Left renal cortex interstitium (tissue), 4 donors: ENCODE measurements at places on chromosomes 4 and X.

DNA sequence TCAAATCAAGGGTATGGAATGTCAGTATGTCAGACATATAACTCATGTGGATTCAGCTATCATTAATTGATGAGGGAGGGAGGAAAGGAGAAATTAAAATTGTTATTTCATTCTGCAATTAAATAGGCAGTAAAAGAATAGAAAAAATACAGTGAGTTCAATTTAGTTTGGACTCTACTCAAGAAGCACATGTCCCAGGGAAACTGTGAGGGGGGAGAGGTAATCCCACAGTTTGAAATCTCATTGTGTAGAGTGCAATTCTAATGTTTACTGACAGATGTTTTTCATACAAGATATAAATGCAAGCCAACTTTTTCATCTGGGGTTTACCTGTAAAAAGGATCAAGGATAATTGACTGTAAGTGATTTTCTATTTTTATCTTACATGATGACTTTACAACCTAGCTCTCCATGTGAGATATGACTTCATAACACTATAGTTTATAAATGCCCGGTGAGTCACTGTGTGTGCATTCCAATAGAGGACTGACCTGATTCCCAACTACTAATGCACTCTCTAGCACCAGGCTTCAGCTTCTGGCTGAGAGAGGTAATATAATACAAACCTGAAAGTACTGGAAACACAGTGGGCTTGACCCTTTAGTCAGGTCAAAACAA lies 35.2 kb upstream of the SCD5 start:
- no peak for DNase-seq

GRCh38 chr4:151830168-151830567 lies 69.4 kb upstream of the GATB start:
- no peak for DNase-seq

- DNase-seq: no peak
Measured at GRCh38 chr4:138005486-138005885, 236.7 kb downstream of the SLC7A11 start.

DNA sequence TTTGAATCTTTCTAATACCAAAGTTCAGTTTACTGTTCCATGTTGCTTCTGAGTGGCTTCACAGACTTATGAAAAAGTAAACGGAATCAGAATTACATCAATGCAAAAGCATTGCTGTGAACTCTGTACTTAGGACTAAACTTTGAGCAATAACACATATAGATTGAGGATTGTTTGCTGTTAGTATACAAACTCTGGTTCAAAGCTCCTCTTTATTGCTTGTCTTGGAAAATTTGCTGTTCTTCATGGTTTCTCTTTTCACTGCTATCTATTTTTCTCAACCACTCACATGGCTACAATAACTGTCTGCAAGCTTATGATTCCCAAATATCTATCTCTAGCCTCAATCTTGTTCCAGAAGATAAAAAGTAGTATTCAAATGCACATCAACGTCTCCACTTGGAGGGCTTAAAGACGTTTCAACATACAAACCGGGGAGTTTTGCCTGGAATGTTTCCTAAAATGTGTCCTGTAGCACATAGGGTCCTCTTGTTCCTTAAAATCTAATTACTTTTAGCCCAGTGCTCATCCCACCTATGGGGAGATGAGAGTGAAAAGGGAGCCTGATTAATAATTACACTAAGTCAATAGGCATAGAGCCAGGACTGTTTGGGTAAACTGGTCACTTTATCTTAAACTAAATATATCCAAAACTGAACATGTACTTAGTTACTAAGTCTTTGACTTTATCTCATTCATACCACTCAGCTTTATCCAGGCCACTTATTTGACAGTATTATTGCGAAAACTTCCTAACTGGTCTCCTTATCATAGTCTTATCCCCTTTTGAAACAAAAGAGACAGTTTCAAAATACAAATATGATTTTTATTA lies 3.6 kb upstream of the AFP start:
- no peak for DNase-seq

DNA sequence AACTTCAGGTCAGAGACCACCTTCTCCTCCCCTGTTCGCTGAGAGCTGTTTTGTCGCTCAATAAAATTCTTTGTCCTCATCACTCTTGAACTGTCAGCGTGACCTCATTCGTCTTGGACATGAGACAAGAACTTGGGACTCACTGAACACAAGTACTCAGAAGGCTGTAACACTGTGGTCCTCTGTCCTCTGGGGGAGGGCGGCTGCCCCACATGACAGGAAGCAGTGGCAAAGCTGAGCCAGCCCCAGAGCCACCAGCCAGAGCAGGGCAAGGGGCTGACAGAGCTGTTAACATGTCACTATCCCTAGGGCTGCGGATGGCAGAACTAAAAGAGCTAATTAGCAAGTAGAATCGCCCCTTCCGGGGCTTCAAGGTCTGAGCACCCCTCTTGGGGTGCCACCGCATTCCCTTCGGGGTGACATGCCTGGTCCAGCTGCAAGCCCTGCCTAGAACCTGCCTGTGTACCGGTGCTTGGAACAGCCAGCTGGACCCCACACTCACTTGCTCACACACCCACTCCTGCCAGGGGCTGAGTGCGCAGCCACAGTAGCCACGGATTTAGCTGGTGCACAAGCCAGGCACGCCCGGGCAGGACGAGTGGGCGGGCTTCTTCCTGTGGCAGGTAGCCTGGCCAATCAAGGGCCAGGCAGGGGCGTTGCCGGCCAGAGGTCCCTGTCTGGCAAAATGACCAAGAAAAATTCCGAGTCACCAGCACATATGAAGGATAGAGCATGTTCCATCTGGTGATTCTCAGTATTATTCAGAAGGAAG lies 648.6 kb upstream of the AGA start:
- DNase-seq: no peak
